ENCODE measurements at places on chromosomes 3 and 15.

DNA sequence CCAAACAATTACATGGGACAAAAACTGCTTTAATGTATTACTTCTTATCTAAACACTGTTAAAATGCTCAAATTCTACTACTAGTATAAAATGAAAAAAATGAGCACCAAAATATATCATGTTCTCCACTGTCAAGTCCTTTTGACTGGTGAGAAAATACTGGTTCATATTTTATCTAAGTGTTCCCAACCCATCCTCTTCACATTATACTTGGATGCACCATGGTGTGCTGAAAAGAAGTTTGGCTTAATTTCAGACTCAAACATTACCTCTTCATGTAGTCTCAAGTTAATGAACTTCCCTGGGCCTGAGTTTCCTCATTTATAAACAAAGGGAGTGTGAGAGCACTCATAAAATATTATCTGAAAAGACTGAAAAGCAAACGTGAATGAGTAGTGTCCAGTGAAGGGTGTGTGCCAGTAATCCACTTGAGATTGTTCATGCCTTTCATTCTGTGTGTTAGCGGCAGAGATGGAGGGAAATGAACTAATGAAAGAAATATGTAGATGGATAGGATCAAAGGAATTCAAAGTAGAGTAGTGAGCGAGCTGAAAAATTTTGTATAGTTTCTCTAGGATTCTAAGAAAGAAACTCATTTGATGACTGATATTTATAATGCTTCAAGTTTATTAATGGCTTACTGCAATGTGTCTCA, 263.2 kb downstream of the NLGN1 start:
- DNase-seq, result peak; percentile 55

- no peak for DNase-seq
Observed at GRCh38 chr3:197471221-197472010, 84.4 kb downstream of the BDH1 start.

GRCh38 chr15:41945221-41945620, 27.1 kb downstream of the EHD4 start:
- DNase-seq, result no peak

DNA sequence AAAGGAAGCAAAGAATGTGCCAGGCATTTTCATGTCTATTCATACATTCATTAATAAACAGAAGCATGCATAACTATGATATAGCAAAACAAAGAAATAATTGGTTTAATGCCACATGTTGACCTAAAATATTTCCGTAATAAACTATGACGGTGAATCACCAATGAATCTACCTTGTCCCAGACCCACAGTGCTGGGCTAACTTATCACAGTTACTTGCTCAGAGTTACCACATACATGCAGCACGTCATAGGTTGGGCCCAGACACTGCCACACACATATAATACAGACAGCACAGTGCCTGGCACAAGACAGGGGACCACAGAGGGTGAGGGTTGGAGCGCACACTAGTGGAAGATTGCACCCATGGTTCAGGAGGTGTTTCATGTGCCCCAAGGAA, 86.9 kb downstream of the ATP1B3 start:
- DNase-seq, result peak; percentile 29

GRCh38 chr3:49171775-49172500, 540 bp downstream of the KLHDC8B start:
- DNase-seq, result no peak

DNA sequence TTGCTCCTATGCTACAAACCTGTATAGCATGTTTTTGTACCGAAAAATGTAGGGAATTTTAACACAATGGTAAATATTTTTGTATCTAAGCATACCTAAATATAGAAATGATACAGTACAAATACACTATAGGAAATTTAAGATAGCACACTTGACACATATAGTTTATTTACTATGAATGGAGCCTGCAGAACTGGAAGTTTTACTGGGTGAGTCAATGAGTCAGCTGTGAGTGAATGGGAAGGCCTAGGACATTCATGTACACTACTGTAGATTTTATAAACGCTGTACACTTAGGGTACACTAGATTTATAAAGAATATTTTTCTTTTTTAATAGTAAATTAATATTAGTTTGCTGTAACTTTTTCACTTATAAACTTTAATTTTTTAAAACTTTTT, 707.7 kb upstream of the EPHA6 start:
- no peak for DNase-seq

GRCh38 chr15:43791993-43792760, at the start of gene SERF2:
TSS of gene SERF2 (plus strand) at chr15:43792320. CDS start at chr15:43792377, 57 bp downstream.
- DNase-seq, result peak; percentile 99

DNA sequence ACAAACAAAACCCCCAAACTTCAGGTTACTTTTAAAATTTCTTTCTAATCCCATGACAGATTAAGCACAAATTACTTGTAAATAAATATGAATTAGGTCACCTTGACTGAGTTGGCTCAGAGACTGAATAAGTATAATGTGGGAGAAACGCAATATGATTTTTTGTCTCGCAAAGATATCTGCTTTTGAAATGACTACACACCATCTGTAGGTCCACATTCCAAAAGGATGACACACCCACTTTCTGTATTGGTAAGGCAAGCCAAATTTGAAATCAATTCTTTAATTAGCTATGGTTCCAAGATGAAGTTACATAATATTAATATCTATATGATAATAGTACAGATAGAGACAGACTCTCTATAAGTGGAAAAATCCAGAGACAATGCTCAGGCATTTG, 66.9 kb upstream of the CSPG5 start:
- peak; percentile 23 for DNase-seq

Data from HCEC 1CT (cell line).